Activated CD8-positive, alpha-beta memory T cell treated with anti-CD3 and anti-CD28 coated beads for 36 hours (primary cell): ENCODE measurements at places on chromosomes 5 and 9. TPM values are rescaled to one million over a fixed set of nuclear protein-coding genes. Genes with fewer than 3 reads are reported as not detected.

ZNF454 gene
- total RNA-seq = not detected

TAS2R1 gene
- not detected for total RNA-seq

EXD3 gene
- total RNA-seq = 3.7 TPM

LCN15 gene
- total RNA-seq = not detected

TICAM2 gene
- total RNA-seq = 1.0 TPM

ROPN1L gene
- total RNA-seq = 0.21 TPM

DROSHA gene
- 77.9 TPM for total RNA-seq

BARHL1 gene
- total RNA-seq = not detected

IFNA16 gene
- total RNA-seq = not detected

BARX1 gene
- total RNA-seq = 0.27 TPM

UTP15 gene
- 54.1 TPM for total RNA-seq

SVEP1 gene
- total RNA-seq = not detected

TMC1 gene
- not detected for total RNA-seq

ENTPD8 gene
- total RNA-seq = not detected

PCDHGA3 gene
- not detected for total RNA-seq

PCDHA9 gene
- total RNA-seq = not detected

C7 gene
- total RNA-seq = not detected
